ENCODE measurements at places on chromosomes 2 and 18.

DNA sequence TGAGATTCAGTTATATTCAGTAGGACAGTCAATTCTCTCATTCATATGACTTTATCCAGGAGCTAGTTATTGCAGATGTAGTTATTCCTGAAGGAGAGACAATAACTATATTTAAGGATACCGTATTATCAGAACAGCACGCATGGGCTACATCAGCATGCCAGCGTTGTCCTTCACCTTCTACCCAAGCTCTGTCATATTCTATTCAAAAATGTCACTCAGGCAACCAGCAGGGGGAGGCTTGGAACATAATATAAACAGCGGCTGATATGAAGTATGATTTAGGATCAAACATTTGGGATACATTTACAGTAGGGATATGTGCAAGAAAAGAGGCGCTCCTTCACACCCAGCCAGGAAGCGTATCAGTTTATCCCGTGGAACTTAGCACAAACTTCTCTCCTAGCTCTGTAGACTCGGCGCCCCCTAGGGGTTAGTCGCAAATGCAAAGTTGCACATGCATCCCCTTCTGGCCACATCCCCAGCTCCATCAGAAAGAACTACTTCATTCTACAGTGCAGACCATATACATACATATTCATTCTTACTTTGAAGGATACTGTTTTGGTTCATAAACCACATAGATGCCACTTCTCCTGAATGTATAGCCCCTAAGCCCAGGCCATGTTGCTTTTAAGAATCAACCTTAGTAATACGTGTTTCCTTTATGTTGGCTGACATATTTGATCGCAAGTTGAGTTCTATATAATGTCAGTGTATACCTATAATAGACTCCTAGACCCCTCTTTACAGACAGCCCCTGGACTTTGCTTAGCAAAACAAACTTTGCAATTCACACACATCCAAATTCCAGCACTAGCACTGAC is 759.4 kb downstream of the ADCYAP1 start:
- DNase-seq: peak; percentile 63

- no peak for DNase-seq
Observed at GRCh38 chr2:150866431-150866830, 379.0 kb upstream of the RND3 start.

DNA sequence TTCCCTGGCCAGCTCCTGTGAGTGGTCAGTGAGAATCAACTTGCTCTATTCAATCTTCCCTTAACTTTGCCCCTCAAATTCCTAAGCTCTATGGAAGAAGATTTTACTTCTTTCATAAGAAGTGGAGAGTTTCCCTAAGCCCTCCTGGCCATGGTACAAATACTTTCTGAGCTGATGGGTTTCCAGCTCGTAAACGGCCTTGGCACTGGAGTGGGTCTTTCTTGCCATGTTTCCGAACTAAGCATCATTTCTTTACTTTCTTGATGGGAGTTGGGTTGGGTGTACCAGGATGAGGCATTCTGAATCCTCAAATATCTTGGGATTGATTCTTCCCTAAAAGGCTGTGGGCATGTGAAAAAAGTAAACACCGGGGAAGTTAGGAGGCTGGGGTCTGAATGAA is 72.5 kb downstream of the ACKR3 start:
- no peak for DNase-seq

- DNase-seq: no peak
Observed at GRCh38 chr2:122634256-122634655, 878.8 kb downstream of the TSN start.

DNA sequence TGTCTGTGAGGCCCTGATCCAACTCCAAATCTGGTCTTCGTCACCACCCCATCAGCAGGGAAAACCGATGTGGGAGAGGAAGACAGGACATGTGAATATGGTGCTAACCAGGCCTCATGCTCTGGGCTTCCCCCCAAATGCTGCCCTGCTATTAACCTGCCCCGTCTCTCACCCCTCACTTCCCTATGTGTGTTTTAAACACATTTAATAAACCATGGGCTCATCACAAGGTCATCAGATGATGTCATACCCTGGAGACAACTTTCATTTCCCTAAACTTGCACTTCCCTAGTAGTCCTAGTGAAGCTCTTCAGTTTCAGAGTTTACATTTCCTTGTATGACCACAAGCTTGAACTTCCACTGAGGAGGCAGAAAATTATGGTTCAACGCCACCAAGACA is 49.9 kb downstream of the CD8B2 start:
- DNase-seq: peak; percentile 79

DNA sequence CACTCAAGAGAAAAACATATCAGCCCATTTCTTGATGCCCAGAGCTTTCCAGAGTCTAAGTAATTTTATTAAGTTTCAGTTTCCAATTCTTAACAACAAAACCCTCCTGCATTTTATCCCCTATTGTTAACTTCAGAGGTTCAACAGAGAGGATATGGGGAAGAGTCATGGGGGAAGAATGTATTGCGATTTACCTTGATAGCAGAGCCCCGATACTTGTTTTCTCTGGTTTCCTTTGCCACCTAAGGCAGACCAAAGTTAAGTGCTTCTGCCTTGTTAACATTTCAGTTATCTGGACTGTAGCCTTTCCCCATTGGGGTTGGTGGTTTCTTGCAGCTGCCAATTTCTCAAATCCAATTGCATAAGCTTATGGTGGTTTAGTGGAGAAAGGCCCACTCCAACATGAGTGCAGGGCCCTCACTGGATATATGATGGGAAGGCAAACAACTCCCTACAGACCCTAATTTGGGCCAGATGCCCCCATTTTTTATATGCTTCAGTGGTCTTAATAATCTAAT is 82.0 kb upstream of the ITGB6 start:
- peak; percentile 74 for DNase-seq

All from NB4 (cell line).